Right cardiac atrium (tissue), 5 donors: ENCODE measurements at places on chromosomes 7 and 10. TPM values are rescaled to one million over a fixed set of nuclear protein-coding genes. Genes with fewer than 3 reads are reported as not detected.

PHF14 gene
- 16.9 TPM for total RNA-seq

PLXNA4 gene
- 16.0 TPM for total RNA-seq

ADCY1 gene
- total RNA-seq: 3.0 TPM

PON1 gene
- 0.47 TPM for total RNA-seq

GIGYF1 gene
- 35.9 TPM for total RNA-seq

FAM13C gene
- 3.2 TPM for total RNA-seq

RNF133 gene
- 0.26 TPM for total RNA-seq
